ENCODE measurements at places on chromosomes 2 and 18.

DNA sequence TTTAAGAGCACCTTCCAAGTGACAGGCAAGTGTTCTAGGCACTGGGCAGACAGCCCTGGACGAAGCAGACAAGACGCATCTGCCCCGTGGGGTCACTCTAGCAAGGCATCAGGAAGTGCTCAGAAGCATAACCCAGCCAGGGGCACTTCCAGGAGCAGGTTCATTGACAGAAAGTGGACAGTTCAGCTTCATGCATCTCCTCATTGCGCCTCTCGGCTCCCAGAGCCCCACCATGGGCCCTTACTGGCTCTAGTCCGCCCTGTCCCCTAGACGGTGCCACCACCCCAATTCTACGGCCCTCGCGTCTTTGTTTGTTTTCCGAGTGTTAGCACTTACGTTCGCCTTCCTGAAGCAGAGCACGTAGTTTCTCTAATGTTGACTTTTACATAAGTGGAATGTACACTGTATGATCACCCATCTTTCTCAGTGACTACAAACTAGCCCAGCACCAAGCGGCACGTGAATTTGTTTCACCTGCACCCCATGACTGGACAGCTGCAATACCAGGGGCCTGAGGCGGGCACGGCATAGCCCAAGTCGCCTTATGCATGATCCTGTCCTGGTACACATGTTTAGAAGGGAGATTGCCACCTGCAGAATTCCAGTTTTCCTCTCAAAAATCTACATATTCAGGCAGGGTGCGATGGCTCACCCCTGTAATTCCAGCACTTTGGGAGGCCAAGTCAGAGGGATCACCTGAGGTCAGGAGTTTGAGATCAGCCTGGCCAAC is 33.2 kb downstream of the SNED1 start:
- DNase-seq: no peak

- DNase-seq: no peak
Measured at GRCh38 chr2:197161774-197162173, 148.8 kb downstream of the ANKRD44 start.

DNA sequence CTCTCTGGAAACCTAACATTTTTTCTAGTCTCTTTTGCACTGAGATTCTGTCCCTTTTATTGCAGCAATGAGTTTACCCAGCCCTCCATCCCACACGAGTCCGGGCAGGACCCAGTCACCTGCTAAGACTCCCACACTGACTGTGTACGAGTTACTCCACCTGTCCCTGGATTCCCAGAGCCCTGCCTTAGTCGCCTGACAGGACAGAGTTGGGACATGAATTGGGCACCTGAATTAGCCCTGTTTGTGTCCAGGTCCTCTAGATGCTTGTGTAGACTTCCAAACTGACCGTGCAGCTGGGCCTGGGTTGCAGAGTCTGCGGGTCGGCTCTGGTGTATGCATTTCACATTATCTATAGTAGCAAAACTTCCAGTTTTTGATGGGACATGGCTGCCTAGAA is 238.7 kb downstream of the VAPA start:
- DNase-seq: no peak

DNA sequence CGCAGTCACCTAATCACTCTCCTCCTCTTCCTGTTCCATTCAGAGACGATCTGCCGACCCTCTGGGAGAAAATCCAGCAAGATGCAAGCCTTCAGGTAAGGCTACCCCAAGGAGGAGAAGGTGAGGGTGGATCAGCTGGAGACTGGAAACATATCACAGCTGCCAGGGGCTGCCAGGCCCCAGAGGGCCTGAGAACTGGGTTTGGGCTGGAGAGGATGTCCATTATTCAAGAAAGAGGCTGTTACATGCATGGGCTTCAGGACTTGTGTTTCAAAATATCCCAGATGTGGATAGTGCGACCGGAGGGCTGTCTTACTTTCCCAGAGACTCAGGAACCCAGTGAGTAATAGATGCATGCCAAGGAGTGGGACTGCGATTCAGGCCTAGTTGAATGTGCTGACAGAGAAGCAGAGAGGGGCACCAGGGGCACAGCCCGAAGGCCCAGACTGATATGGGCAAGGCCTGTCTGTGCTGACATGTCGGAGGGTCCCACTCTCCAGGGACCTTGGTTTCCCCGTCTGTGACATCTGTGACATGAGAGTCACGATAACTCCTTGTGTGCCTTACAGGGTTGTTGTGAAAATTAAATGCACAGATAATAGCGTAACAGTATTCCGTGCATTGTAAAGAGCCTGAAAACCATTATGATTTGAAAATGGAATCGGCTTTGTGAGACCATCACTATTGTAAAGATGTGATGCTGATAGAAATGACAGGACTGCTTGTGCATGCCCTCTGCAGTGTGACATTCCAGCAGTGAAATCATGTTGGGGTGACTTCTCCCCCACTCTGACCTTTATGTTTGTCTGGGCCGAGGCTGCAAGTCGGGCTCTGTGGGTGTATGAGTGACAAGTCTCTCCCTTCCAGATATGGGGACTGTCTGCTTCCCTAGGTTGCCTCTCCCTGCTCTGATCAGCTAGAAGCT is 510 bp downstream of the IL1RN start:
- no peak for DNase-seq

DNA sequence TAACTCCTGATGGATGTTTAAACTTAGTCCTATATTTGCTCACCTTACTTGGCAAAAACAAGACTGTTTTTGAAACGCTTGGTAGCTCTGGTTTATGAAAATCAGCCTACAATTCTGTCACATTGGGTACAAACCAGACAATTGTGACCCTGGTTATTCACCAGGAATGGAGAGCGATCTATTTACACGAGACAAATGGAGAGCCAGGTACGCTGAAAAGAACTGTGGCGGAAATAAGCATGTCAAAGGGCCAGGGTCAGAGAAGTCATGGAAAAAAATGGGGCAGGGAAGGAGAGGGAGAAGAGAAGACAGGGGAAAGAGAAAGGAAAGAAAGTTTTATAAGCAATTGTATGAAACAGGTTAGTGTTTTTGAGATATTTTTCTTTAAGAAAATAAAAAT is 119.5 kb upstream of the ZFP36L2 start:
- DNase-seq: no peak

GRCh38 chr2:64880193-64880951 is 108.8 kb upstream of the SLC1A4 start:
- DNase-seq: no peak

GRCh38 chr2:134195341-134195740 is 58.5 kb upstream of the MGAT5 start:
- DNase-seq: no peak

DNA sequence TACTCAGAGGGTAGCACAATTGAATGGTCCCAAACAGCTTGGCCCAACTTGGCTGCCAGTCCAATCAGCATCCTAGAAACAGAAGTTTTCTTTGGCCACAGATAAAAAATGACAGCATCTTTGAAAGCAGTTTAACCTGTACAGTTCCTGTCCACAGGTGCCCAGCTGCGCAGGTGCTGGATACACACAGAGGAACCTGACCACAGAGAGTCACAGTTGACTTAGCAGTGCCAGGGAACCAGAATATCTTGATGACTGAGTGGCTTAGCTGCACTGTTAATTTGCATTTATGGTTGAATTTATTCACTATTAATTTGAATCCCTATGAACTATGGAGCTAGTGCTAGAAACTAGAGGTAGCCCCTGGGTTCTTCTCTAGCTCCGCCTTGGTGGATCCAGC is 93.7 kb downstream of the TPGS2 start:
- no peak for DNase-seq

- DNase-seq: peak; percentile 79
Measured at GRCh38 chr18:12254136-12254819, at the start of gene CIDEA. Gene CIDEA (plus strand): TSS chr18:12254361. CDS start chr18:12254384, 23 bp downstream.

DNA sequence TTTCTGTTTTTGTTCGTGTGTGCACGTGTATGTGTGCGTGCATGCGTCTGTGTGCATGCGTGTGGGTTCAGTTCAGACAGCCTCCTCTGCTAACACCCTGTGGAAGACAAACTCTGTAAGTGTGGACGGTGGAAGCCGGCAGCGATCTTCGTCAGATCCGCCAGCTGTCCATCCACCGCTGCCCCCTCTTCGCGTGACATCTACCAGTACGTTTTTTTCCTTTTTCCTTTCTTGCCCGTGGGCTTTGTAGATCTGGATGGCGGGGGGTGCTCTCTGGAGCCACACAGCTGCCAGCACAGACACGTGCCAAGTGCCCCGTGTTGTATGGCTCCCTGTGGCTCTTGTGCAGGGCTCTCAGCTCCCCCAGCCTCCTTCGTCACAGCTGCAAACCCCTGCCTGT is 32.3 kb downstream of the ITGB1BP1 start:
- DNase-seq: no peak

GRCh38 chr18:38932752-38933151 is 1367.2 kb upstream of the CELF4 start:
- no peak for DNase-seq

DNA sequence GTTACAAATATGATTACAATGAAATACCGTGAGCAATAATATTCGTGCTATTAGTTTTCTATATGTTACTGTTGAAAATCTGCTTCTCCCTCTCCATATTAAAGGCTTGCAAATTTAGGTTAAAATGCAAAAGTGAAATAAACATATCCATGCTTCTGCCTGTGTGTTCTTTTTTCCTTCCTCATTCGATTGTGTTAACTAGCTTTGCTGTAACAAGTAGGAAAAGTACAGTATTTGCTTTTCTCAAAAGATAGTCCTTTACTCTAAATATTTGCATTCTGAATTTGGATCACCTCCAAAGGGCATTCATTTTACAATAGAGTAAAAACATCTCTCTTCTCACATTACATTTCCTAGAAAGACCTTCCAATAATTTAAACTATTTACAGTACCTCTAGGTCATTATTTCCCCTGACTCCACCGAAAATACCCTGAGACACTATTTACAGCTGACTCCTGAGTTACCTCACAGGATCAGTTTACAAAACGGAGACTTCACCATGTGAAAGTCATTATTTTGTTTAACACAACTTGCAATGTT is 835.0 kb upstream of the FANCL start:
- DNase-seq: no peak

GRCh38 chr2:11585071-11585470 is 51.2 kb downstream of the GREB1 start:
- no peak for DNase-seq

GRCh38 chr2:212646698-212647366 is 108.2 kb upstream of the ERBB4 start:
- DNase-seq: no peak

DNA sequence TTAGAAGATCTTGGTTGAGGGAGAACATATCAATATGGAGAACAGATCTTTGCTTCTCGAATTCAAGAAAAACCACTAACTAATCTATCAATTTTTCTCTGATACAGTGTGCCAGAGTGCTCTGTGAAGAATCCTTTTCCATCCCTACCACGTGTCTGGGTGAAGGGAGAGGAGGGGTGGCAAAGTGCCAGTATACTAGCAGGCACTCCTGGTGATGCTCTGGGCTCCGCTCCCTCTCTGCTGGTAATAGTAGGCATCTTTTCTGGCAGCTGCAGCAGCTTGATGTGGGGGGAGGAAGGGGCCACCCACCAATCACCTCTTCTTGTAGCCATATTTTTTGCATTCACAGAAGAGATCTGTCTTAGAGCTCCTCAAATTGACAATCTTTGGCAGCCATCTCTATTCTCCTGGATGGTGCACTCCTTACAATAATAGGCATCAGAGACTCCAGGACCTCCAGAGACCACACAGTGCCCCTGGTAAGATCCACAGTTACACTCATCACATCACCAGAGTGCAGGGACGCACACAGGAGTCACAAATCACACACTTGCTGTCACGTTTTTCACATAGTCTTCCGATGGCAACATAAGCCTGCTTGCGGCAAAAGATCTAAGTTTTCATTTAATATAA is 15.7 kb downstream of the STK39 start:
- DNase-seq: no peak

GRCh38 chr2:138028538-138028937 is 64.3 kb downstream of the HNMT start:
- DNase-seq: no peak

GRCh38 chr2:74261204-74261864 is 62.9 kb downstream of the MTHFD2 start:
- DNase-seq: peak; percentile 63

DNA sequence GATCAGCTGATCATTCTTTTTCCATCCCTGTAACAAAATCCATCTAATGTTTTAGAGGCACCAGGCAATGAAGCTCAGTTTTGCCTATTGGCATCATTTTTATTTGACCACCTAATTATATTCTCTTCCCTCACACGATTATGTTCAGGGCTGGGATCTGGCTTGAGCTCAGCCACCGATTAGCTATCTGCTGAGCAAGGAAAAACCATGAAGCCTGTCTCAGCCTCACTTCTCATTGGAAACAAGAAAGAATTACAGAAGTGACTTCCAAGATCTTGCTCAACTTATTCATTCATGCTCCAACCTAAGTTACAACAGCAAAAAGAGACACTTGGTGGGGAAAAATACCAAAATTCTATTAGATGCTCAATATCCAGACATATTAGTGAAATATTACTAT is 139.0 kb upstream of the SH3BP4 start:
- no peak for DNase-seq

- no peak for DNase-seq
Measured at GRCh38 chr2:149743842-149744448, 156.4 kb upstream of the MMADHC start.

DNA sequence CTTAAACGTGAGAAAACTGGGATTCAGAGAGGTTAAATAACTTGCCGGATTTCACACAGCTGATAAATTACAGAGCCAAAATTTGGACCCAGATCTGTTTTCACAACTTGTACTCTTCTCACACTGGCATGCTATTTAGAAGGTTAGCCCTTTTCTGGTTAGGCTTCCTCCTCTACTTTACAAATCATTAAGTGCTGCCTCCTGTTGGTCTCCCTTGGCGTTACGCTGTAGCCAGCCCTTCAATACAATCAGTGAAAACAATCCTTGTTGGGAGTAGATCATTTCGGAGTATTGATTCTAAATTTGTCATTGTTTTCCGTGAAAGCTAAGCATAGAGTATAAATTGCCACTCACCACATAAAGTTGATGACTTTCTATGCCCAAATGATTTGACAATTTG is 153.5 kb downstream of the ARHGAP15 start:
- no peak for DNase-seq

GRCh38 chr2:160419776-160420505 is 73.7 kb downstream of the RBMS1 start:
- DNase-seq: no peak

GRCh38 chr2:178882666-178883440 is 75.6 kb upstream of the TTN start:
- DNase-seq: no peak

- peak; percentile 41 for DNase-seq
Measured at GRCh38 chr18:39966275-39966674, 1988.8 kb upstream of the PIK3C3 start.

GRCh38 chr2:138596403-138596802 is 94.8 kb downstream of the SPOPL start:
- DNase-seq: no peak

GRCh38 chr2:126751477-126751876 is 95.5 kb downstream of the GYPC start:
- no peak for DNase-seq

All from D341Med (cell line).